ENCODE measurements at places on chromosomes 2 and 18.
A peak's percentile ranks its signal among the peaks of the same experiment; 100 is the strongest.

DNA sequence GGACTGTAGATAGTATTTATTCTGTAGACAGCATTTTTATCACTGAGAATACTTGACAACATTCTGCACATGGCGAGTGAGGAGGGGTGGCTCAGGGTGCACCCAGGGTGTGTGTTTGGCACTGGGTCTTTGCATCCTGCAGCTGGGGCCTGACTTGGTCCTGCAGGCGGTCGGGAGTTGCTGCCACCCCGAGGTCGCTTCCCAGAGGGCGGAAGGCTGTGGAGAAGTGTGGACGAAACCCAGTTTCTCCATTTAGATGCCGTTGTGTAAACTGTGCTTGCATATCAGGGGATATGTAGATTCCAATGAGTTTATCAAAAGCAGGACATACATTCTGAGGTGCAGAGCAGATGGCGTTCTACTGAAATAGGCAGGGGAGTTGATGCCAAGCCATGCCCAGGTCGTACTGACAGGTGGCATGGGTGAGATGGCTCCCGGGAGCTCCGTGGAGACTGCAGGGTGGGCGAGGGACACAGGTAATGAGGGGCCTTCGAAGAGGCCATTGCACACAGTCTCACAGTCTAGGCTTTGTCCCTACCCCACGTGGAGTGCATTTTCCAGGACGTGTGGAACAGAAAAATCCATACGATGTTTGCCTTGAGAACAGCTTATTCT, 74.5 kb downstream of the RTP5 start:
- no peak for DNase-seq

- DNase-seq: no peak
These were observed 144.8 kb upstream of the NDUFV2 start for GRCh38 chr18:8957731-8958130.

GRCh38 chr2:170770606-170771420, 635 bp downstream of the ERICH2 start:
- peak; percentile 62 for DNase-seq

GRCh38 chr2:152558158-152558984, 158.9 kb downstream of the PRPF40A start:
- DNase-seq: no peak

- DNase-seq: no peak
These were observed 132.8 kb downstream of the DNAH6 start for GRCh38 chr2:84649058-84649457.

DNA sequence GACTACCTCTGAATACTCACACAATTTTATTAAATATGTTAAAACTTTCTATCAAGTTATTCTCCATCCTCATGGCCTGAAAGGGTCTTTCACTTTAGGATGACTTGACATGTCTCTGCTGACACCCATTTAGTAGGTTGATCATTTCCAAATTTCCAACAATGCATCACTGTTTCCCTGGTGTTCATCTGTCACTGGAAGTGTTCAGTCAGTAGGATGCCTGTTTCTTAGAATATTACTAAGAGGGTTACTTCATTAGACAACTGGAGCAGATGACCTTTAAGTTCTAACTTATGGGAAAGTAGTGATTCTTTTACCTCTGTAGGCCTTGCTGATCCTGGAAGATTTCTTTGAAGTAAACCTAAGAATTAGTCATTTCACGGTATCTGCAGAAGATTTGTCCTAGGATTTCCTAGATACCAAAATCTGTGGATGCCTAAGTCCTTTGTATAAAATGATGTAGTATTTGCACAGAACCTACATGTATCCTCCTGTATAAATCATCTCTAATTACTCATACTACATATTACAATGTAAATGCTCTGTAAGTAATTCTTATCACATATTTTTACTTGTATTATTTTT, 77.7 kb downstream of the MAP3K20 start:
- DNase-seq: no peak

GRCh38 chr2:62034715-62035114, 129.2 kb downstream of the COMMD1 start:
- no peak for DNase-seq

GRCh38 chr2:98020992-98021713, 25.4 kb upstream of the TMEM131 start:
- DNase-seq: no peak

GRCh38 chr2:142165790-142166189, 35.0 kb upstream of the LRP1B start:
- no peak for DNase-seq
